ENCODE measurements at places on chromosomes 13 and 19.
A peak's percentile ranks its signal among the peaks of the same experiment; 100 is the strongest.

DNA sequence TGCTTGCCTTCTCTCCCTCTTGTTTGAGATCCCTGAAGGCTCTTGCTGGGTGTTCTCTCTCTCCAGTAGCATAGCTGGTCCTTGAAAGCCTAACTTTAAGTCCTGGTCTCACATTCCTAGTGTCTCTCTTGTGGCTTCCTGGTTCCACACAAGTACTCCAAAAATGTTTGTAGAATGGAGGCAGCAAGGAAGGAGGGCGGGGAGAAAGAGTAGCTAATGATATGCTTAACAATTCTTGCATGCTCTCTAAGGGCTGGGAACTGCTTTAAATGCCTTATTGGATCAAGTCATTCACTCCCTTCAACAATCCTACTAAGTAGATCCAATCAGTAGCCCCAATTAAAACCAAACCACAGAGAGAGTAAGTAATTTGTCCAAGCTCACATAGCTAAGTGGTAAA, 357.3 kb downstream of the KLF5 start:
- DNase-seq, result no peak

DNA sequence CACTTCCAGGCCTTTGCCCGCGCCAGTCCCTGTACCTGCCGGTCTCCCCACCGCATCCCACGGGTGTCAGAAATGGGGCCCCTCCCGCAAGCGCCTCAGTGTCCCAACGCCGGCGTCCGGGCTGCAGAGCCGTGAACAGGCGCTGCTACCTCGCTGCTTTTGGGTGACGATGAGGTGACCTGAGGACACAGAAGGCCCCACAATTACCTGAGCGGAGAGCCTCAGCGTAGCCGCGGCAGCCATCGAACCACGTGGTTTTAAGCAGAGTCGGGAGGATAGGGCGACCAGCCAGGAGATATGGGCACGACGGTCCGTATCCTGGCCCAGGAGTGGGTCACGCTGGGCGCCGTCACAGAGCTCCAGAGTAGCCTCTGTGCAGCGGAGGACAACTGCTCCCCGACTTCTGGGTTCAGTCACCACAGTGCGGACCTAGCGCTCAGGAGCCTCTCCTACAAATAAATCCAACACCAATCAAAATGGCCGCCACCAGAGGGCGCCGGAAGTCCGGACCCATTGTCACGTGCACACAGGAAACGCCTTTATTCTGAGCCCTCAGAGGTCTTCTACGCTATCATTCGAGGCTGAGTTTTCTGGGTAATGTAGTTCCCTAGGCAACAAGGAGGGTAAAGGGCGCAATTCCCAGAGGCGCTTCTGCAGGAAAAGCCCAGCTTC, at the start of gene ZNF814:
Gene ZNF814, minus strand, starts transcription at position 478 of the 672 bp plus-strand sequence. Its CDS starts 235 bp downstream, at position 243.
- DNase-seq, result peak; percentile 29

DNA sequence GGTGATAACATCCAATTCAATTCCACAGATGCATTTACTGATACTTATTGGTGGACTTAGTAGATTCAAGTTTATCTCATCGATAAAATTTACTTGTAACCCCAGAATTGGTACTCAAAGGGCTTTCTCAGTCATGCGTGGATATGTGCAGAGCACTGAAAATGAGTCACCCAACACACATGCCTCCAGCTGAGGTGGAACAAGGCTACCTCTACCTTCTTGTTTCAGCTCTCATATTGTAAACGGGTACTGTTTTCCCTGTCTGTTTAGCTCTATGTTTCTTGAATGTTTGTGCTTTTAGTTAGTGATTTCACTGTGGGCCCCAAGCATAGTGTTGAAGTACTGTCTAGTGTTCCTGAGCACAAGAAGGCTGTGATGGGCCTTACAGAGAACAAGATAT, 1.5 kb downstream of the LRRC63 start:
- no peak for DNase-seq

DNA sequence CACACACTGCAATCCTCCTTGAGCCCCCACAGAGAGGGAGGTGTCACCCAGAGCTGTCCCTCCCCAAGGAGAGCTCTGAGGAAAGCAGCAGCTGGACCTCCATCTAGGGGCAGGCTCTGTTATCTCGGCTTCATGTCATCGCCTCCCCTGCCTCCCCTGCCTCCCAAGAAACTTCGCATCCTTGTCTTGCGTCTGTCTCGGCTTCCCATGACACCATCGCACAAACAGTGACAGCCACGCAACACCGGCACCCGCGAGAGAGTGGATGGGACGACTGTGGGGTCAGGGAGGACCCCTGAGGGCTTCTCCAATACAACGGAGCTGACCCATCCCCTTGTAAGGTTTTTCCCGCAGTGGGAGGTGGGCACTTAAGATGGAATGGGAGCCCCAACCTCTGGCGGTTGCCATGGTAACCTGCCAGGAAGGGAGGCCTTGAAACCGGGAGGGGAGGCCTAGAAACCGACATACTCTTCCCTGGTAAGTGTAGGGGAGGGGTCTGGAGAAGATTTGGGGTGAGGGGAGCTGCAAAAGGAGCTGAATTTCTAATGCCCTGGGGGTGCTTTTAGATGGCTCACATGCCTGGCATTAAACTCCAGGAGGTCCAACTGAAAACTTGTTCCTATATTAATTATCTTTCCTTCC, 16.3 kb downstream of the TLE2 start:
- no peak for DNase-seq

DNA sequence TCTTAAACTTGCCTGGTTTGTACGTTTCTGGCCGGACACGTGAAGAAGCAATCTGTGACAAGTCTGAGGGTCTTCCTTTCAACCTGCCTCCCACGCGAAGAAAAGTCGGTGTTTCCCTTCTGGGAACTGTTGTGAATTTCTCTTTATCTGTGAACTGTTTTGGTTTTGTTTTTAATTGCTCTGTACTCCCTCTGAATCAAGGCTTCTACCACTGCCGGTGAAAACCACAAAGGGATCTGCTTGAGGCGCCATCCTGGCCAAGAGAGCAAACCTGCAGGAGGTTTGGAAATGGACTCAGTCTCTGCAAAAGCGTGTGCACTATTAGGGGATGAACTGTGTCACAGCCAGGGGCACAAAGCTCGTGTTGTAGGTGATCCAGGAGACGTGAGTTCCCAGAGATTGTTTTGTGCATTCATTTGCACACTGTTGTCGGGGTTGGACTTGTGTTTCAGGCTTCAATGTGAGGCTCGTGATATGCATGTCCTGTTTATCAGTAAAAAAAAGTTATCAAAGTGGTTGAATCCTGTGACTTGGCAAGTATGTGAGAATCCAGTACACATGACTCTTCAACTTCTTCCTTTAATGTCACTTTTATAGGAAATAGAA, 9.7 kb downstream of the SIGLEC8 start:
- DNase-seq, result no peak

DNA sequence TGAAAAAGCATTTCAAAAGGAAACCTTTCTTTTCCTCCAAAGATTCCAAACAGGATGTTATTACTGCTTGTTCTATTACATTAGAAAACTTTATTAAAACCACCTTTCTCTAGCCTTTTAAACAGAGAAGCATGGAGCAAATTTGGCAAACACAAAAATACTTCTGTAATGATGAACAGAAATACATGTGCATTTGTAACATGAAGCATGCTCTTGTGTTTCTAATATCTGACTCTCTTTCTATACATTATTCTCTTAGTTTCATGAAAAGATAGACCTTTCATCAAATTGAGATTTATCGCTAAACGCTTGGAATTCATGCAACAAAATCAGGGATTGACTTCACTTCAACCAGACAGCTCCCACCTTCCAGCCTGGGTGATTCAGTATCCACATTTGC, 152.8 kb upstream of the IRS2 start:
- no peak for DNase-seq

DNA sequence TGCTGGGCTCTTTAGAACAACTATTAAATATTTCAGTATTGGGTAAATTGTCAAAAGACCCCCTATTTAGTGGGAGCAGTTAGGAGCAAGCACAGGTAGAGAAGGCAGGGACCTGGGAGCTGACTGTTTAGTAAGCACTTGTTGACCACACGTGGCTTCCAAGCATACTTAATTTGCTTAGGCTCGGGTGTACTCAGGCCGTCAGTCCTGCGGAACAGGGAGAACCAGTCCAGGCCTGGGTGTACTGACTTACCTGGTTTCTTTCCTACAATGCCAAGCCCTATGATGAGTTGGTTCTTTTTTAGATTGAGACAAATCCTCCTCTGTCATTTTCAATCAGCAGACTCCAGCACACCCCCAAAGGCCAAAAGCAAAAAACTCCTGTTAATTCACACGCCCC, 90.0 kb downstream of the WDFY2 start:
- no peak for DNase-seq

GRCh38 chr13:35978607-35979316, 152.4 kb downstream of the DCLK1 start:
- DNase-seq, result no peak

- no peak for DNase-seq
Observed at GRCh38 chr13:51298812-51299211, 40.7 kb upstream of the SERPINE3 start.

GRCh38 chr19:7919610-7920518, at the start of gene SNAPC2:
SNAPC2 (plus strand) TSS chr19:7920338; CDS start chr19:7920367, 29 bp downstream.
- peak; percentile 89 for DNase-seq

- no peak for DNase-seq
Observed at GRCh38 chr13:48939728-48940127, 36.0 kb upstream of the FNDC3A start.

GRCh38 chr13:110099922-110100321, 207.0 kb downstream of the COL4A1 start:
- no peak for DNase-seq

DNA sequence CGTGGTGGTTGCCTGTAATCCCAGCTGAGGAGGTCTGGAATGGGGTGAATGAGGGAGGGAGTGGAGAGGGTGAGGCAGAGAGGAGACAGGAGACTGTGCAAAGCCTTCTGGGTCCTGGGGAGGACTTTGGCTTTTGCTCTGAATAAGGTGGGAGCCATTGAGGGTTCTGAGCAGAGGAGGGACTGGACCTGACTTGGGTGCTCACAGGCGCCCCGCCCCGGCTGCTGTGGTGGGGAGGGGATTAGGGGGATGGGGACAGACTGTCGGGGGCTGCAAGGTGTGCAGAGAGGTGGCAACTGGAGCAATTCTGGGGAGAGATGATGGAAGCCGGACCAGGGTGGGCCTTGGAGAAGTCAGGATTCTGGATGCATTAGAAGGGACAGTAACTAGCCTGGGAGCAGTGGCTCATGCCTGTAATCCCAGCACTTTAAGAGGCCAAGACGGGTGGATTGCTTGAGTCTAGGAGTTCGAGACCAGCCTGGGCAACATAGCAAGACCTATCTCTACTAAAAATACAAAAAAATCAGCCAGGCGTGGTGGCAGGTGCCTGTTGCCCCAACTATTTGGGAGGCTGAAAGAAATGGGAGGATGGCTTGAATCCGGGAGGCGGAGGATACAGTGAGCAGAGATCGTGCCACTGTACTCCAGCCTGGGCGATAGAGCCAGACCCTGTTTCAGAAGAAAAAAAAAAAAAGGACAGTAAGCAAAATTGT, 16.1 kb upstream of the NANOS3 start:
- no peak for DNase-seq

- no peak for DNase-seq
Observed at GRCh38 chr19:1361601-1362386, 21.9 kb upstream of the NDUFS7 start.

DNA sequence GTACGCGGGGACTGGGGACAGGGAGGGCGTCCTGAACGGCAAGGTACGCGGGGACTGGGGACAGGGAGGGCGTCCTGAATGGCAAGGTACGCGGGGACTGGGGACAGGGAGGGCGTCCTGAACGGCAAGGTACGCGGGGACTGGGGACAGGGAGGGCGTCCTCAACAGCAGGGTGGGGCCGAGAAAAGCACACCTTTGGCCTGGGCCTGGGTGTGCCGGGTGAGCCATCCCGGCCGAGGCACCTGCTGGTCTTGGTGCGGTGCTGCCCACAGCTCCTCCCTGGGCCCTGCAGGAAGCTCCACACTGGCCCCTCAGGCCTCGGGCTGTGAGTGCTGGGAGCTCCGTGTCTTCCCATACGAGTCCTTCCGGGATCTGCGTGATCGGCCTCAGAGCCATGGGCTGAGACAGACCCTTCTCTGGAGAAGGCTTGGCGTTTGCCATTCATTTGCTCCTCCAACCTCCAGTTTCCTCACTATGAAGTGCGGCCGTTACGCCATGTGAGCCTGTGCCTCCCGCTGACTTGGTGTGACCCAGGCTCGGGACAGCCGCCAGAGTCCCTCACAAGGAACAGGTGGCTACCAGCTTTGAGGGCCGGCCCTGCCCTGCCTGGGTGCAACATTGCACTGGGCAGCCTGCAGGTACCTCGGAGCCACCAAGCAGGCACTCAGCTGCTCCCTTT, 7.8 kb upstream of the ZNF554 start:
- DNase-seq, result no peak

- DNase-seq, result no peak
Observed at GRCh38 chr19:6015841-6016545, 38.1 kb upstream of the RANBP3 start.

- no peak for DNase-seq
Observed at GRCh38 chr19:54478677-54479266, 5.7 kb upstream of the CDC42EP5 start.

DNA sequence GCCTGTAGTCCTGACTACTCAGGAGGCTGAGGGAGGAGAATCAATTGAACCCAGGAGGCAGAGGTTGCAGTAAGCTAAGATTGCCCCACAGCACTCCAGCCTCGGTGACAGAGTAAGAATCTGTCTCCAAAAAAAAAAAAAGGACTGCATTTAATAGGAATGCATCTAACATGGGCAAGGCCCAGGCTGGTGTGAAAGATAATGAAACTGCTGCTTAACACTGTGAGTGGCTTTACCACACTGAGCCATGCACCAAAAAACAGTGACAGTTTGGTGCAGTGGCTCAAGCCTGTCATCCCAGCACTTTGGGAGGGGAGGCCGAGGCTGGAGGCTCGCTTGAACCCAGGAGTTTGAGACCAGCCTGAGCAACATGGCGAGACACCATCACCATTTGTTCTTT, 8.6 kb downstream of the GTF2F1 start:
- no peak for DNase-seq

Measured in T-helper 22 cell (primary cell).